CD8-positive, alpha-beta memory T cell (primary cell): ENCODE measurements at places on chromosomes 3 and 15. TPM values are rescaled to one million over a fixed set of nuclear protein-coding genes. Genes with fewer than 3 reads are reported as not detected.

- DNase-seq: no peak
These were observed 43.5 kb downstream of the RAB8B start for GRCh38 chr15:63232943-63233342.

GRCh38 chr15:99252326-99252725 is 1.0 kb downstream of the LRRC28 start:
- no peak for DNase-seq

GRCh38 chr3:177598097-177598833 is 401.0 kb upstream of the TBL1XR1 start:
- DNase-seq: no peak

CLN6 gene
- 73.8 TPM for total RNA-seq

ERICH6 gene
- total RNA-seq: 0.39 TPM

- no peak for DNase-seq
These were observed 2.2 kb downstream of the OXTR start for GRCh38 chr3:8767256-8767666.
